Type B pancreatic cell (in vitro differentiated cells): ENCODE measurements at places on chromosomes 5 and 9. TPM values are rescaled to one million over a fixed set of nuclear protein-coding genes. Genes with fewer than 3 reads are reported as not detected.
A peak's percentile ranks its signal among the peaks of the same experiment; 100 is the strongest.

FCN1 gene
- not detected in 2 replicates for total RNA-seq

BTNL3 gene
- 0.82 and 2.7 TPM in 2 replicates for total RNA-seq

SPAAR gene
- total RNA-seq, result not detected in 2 replicates

RIOK2 gene
- 29.5 and 35.1 TPM in 2 replicates for total RNA-seq

DNA sequence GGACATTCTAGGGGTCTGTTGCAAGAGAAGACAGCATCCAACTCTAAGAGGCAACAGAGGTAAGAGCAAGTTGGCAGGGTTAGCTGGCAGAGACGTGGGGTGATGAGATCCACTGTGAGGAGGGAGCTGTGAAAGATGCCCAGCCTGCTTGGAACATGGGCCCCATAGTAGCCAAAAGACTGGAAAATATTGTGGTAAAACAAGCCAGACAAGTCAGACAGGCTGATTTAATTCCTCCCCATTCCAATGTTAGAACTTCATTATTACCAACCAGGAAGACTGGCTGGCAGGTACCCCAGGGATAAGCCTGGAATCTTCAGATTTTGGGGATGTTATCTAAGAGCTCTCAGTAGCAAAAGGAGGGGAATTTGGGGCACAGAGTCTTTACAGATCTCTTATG is 181.3 kb downstream of the SEC61B start:
- no peak overlapping the region for H3K27ac ChIP-seq
- no peak overlapping the region for H3K4me3 ChIP-seq
- no peaks in the 10 kb centered on the region for H3K4me1 ChIP-seq
- no peak for DNase-seq
- no peaks in the 10 kb centered on the region for H3K27me3 ChIP-seq
- no peaks in the 10 kb centered on the region for H3K36me3 ChIP-seq

DNA sequence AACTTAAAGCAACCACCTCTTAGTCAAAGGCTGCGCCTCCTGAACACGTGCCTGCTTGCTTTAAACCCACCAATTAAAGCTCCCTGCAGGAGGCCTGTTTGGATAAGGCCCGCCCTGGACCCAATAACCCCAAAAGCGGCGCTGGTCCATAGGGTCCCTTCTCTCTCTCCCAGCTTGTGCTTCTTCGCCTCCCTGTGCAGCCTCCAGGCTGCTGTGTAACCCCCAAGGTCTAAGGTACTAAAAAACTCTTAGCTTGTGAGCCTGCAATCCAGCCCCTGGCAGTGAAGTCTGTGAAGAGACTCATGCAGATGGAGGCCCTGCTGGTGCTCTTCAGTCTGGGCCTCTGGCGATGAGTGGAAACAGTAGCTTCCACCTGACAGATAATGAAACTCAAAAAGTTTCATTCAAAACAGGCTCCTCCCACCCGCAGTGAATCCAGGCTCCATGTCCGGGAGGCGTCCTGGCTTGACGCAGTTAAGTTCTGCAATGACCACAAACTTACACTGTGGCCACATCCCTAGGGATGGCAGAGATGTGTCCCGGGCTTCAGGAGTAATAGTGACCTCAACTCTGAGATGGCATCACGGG is 97.3 kb downstream of the PRRT1B start:
- H3K4me3 ChIP-seq, result no peak overlapping the region
- H3K27me3 ChIP-seq, result no peaks in the 10 kb centered on the region
- no peak overlapping the region for H3K27ac ChIP-seq
- H3K36me3 ChIP-seq, result peaks cover 15% of the 10 kb centered on the region
- H3K4me1 ChIP-seq, result peaks cover 13% of the 10 kb centered on the region

DNA sequence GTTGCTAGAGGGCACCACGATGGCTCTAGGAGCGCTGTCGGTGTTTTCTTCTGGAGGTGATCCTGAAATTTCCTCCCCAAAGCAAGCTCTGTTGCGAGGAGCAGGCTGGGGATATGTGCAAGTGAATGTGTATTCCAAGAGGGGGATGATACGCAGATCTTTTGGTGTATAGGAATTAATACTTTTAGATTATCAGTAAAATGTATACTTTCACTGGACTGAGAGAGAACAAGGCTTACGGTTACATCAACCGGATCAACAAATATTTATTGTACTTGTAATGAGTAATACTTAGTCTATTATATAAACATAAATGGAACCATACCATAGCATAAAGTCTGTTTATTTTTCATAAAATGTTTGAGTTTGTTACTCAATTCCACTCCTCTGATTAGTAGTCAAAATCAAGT is 632 bp upstream of the PRKAA1 start:
- peak overlapping the region; percentile 89 for H3K27ac ChIP-seq
- H3K4me1 ChIP-seq, result peaks cover 28% of the 10 kb centered on the region
- H3K4me3 ChIP-seq, result peak overlapping the region; percentile 95
- no peak for DNase-seq

DNA sequence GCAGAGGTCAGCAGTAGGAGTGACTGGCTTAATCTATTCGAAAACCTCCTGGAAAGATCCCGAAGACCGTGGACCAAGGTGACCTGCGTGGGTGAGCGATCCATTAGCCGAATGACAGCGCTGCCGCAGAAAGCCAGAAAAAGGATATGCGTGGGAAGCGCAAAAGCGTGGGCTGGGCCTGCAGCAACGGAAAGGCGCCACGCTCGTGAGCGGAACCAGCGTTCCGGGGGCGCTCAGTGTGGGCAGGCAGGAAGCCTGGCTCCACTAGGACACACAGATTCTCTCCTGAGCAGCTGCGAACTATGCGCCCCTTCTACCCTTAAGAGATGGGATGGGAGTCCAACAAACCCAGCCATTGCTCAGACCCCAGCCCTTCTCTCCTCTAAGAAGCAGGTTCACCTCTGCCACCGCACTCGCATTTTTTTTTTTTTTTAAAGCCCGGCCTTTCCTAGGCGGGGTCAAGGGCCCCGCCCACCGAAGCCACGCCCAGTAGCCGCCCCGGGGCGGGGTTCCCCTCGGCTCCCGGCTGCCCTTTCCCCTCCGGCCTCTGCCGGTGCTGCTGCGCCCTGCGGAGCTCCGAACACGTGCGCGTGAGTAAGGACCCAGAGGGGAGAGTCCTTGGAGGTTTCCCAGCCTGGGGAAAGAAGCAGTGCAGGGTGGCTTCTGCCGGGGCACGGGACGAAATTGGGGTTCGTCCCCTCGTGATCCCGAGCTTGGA is 19.8 kb upstream of the MATR3 start:
- H3K36me3 ChIP-seq, result peaks cover 6% of the 10 kb centered on the region
- H3K27ac ChIP-seq, result peak overlapping the region; percentile 35
- peaks cover 34% of the 10 kb centered on the region for H3K4me1 ChIP-seq
- DNase-seq, result peak; percentile 88
- no peaks in the 10 kb centered on the region for H3K27me3 ChIP-seq
- H3K4me3 ChIP-seq, result peak overlapping the region; percentile 90

- peaks cover 5% of the 10 kb centered on the region for H3K36me3 ChIP-seq
- H3K27ac ChIP-seq, result peak overlapping the region; percentile 55
- peak overlapping the region; percentile 71 for H3K4me3 ChIP-seq
- peaks cover 57% of the 10 kb centered on the region for H3K4me1 ChIP-seq
- peaks cover 44% of the 10 kb centered on the region for H3K27me3 ChIP-seq
Observed at GRCh38 chr9:16729651-16730050, 140.8 kb downstream of the BNC2 start.
